Hematopoietic multipotent progenitor cell treated with erythropoietin and hydrocortisone succinate and interleukin-3 and kit ligand, for 17 days (in vitro differentiated cells): ENCODE measurements at places on chromosomes 1 and 21.

- no peak for DNase-seq
Observed at GRCh38 chr21:31201144-31201543, 142.9 kb downstream of the TIAM1 start.

DNA sequence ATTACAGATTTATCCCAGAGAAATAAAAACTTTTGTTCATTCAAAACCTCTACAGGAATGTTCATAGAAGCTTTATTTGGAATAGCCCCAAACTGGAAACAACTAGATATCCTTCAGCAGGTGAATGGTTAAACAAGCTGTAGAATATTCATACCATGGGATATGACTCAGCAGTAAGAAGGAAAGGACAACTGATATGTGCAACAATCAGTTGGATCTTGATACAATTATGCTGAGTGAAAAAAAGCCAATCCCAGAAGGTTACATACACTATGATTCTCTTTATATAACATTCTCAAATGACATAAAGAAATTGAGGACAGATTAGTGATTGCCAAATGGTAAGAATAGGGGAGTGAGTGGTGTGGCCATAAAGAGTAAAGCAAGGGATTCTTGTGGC, 376.7 kb downstream of the S1PR1 start:
- no peak for DNase-seq

- DNase-seq, result no peak
Observed at GRCh38 chr1:151143057-151143435, 3.4 kb downstream of the SEMA6C start.

DNA sequence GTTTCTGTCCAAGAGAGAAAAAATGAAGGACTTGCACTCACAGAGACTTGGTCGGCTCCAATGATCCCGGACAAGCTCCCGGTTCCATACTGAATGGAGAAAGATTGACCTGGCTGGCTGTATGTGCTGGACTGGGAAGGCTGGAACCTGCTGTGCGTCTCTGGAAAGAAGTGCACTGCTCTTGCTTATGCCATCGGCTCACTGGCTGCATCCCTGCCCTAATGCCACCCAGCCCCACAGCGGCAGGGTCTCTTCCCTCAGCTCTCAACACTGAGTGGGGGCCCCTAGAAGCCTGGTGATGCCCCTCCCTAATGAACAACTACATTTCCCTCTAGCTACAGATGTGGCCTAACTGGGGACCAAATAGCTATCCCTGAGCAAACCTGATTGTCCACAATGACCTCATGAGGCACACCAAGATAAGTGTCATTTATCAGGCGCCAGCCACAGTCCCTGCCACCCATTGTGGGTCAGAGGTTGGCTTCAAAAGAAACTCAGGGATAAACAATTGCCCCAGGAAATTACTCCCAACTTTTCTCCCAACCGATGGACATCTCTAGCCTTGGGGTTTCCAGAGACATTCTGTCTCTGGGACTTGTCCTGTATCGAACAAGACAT, 2.6 kb downstream of the CTSE start:
- peak; percentile 31 for DNase-seq

GRCh38 chr1:245373131-245373530, 218.3 kb downstream of the KIF26B start:
- DNase-seq, result no peak

DNA sequence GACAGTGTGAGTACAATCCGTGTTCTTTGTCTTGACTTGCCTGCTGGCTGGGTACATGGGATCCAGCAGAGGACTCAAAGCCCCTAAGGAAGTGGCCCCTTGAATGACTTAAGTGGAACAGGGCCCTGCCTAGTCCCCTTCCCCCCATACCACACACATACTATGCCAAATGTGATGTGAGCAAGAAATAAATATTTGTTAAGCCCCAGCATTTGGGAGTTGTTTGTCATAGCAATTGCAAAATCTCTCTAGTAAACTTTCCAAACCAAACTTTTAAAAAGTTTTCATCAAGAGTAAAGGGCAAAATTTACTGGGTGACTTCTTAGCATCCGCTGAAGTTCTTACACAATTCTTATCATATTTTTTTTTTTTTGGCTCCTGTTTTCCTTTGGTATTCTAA, 32.5 kb upstream of the CACHD1 start:
- DNase-seq, result no peak

DNA sequence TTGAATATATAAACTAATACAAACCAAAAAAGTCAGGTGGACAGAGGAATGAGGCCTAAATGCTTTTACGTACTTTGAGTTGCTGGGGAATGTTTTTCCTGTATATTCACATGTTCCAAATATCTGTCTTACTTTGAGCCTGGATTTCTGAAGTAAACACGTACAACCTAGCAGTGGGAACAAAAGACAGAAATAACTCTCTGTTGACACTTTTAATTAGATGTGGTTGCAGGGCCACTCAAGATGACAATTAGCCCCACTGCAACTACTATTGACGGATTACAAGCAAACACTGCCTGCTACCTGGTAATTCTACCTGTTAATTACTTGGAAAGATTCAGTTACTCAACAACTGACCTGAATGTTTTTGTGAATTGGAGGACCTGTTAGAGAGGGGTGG, 196.9 kb downstream of the TTLL7 start:
- no peak for DNase-seq

DNA sequence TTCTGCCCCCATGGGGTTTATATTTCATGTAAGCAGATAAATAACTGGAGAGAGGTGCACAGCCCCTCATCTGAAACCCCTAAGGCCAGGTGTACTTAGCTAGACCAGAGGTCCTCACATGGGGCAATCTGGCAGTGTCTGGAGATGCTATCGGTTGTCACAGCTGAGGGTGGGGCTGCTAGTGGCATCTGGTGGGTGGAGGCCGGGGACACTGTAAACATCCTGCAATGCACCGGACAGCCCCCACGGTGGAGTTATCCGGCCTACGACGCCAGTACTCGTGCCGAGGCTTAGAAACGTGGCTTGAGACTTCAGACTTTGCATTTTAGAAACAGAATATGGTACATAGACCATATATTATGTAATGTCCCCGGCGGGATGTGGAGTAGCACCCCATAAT, 186.5 kb upstream of the VAMP3 start:
- DNase-seq, result no peak

DNA sequence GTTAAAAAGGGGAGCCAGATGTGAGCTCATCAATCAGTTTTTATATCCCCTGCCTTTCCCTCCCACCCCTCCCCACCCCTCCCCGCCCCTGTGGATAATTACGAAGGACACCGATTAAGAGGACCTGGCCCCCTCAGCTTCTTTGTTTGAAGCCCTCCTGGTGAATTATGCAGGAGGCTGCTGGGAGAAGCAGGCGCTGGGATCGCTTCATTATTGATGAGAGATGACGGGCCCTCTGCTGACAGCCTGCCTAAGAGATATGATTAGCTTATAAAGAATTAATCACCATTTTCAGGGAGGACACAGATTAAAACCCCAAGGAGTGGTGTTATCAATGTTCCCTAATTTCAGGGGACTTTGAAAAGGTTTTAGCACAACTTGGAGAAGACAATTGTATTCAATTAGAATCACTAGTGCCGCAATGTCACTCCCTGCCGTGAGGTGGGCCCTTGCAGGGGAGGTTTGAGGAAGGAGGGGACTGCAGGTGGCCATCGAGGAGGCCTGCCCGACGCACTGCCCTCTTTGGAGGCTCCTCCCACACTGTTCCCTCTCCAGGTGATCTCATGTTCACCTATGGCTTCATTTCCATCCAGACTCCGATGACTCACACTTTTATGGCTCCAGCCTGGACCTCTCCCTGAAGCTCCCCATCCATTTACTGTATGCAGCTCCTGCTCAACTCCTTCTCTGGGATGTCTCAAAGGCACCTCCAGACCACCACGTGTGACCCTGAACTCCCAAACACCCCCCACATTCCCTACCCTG, 67.0 kb upstream of the KLHDC7A start:
- DNase-seq, result no peak

DNA sequence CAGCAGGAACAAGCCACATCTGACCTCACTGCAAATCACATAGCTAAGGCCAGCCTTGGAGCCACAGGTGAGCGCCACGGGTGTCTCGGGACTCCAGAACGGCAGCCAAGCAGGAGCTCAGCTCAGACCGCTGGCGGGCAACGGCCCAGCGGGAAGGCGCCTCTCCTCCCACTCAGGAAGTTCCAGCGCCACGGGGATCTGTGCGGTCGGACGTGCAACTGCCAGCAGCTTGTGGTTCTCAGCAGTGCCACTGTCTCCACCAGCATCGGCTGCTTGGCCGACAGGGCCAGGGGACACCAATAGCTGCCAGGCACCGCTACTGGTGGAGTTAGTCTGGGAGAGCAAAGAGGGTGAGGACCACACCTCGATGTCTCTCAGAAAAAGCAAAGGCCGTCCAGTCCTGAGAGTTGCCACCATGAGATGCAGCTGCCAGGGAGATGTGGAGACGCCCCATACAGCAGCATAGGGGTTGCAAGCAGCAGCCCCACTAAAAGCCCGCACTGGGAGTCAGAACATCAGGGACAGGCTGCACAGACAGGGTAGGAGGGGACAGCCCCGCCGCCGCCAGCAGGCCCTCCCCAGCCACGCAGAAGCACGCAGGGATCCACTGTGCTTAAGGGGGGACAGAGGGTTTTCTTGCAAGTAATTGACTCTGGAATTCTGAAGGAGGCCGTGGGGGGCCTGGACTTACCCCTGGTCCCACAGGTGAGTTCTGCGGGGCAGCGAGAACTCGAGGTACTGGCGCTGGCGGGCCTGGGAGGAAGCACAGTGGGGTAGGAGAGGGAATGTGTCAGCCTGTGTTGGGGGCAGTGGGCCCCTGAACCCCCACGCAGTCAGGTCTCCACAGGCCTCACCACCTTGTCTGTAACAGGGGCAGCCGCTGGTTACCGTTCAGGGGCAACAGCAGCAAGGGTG, 83.5 kb downstream of the NPHP4 start:
- no peak for DNase-seq

DNA sequence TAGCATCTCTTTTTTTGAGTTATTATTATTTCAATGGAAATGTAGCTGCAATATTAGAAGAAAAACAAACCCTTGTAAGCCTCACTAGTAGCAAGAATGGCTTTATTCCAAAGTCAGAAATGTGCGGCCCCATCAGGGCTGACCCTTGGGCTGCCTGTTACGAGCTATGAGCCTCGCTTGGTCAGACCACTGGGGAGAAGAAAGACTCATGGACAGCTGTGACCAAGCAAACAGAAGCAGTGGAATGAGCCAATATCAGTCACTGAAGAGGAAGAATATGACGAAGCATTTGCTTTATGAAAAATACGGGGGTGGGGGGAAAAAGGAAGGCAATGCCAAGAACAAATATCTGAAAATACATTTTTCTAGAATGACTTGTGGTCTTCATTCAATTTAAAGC, 504.5 kb downstream of the LMO4 start:
- no peak for DNase-seq

GRCh38 chr1:224529844-224530243, 86.3 kb upstream of the CNIH3 start:
- DNase-seq, result no peak

DNA sequence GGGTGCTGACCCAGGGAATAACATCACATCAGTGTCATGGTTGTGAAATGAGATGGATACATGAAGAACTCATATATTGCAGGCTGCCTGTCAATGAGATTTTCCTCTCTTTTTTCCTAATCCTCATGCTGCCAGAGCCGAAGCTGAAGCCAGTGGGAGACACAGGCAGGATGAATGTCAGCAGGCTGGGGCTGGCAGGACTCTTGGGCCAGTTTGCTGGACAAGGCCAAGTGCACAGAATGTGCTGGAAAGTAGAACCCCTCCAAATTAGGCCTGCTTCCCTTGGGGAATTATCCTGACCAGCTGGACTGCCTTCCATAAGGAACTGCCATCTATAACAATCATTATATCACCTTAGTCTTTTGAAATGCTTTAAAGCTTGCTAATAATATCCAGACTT, 31.4 kb downstream of the SLC44A3 start:
- no peak for DNase-seq

DNA sequence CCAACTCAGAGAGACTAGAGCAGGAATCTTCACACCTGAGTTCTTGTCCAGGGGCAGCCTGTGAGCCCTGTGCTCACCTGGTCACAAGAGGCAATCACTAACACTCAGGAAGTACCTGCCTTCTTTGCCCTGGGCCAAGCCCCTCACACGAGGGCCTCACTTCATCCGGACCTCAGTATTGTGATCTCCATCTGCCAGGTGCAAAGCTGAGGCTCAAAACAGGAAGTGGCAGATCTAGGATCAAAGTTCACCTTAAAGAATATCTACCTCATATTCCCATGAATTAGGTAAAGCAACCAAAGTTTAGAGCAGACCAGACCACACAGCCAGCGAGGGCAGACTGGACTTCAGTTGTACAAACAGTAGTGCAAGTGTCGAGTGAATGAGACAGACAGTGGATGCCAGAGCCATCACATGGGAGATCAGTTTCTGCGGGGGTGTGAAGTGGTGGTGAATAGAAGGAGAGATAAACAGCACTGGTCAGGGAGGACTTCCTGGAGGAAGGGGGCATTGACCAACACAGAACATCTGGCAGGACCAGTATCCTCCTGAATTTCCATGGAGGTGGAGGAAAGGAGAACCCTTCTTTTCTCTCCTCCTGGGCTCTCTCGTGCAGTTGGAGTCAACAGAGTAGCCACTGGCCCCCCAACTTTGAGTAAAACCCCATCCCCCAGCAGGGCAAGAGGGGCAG, 116.6 kb upstream of the ZBTB40 start:
- no peak for DNase-seq

DNA sequence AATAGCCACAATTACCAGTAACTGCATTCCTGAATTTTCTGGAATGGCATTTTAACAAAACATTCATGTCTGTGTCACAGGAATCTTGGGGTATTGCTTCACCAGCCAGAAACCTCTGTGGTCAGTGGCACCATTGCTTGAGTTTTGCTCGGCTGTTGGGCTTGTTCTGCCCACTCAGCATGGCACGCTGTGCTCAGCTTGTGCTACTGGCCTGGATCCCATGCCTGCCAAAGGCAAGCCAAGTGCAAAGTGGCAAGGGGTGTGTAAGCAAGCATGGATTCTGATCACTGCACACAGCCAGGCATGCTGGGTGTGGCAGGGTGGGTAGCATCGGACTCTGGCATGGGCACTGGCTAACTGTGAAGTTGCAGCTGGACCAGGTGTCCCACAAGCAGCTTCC, 1150.9 kb downstream of the MRPL39 start:
- no peak for DNase-seq

- DNase-seq, result no peak
Observed at GRCh38 chr1:197600751-197601150, 174.5 kb downstream of the DENND1B start.

DNA sequence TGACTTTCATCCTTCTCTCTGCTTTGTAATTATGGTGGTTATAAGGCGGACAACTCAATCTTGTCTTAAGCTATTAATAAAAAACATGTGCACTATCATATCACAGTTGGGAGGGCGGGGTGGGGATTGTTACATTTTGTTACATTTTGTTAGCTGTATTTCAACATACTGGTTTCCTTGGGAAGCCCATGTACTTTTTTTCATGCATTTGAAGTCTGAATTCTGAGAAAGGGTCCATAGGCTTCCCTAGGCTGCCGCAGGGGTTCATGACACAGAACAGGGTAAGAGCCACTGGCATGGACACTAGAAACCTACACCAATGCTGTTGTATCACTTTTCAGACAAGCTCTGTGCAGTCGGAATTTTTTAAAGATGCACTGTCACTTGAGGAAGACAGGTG, 178.8 kb downstream of the ETS2 start:
- peak; percentile 6 for DNase-seq

DNA sequence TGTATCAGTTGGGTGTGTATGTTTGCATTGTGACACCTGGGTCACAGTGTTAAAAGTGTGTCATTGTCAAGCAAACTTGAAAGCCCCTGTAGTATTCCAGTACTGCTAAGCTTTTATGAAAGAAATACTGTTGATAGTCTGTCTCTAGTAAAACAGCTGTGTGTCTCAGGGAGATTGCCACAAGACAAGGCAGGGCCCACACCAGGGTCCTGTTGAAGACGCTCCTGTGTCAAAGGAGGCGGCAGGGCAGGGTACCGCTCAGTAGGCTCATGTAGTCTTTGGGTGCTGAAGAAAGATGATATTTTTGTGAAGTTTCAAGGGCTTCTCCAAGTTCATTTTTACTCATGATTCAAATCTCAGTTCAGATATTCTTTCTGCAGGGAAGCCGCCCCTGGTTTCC, 132.5 kb downstream of the GALNT2 start:
- no peak for DNase-seq
